Activated CD4-positive, alpha-beta memory T cell treated with anti-CD3 and anti-CD28 coated beads for 36 hours (primary cell): ENCODE measurements at places on chromosomes 5 and 9.

GRCh38 chr5:80959138-80959537 lies 1.0 kb upstream of the RASGRF2 start:
- no peak for DNase-seq

DNA sequence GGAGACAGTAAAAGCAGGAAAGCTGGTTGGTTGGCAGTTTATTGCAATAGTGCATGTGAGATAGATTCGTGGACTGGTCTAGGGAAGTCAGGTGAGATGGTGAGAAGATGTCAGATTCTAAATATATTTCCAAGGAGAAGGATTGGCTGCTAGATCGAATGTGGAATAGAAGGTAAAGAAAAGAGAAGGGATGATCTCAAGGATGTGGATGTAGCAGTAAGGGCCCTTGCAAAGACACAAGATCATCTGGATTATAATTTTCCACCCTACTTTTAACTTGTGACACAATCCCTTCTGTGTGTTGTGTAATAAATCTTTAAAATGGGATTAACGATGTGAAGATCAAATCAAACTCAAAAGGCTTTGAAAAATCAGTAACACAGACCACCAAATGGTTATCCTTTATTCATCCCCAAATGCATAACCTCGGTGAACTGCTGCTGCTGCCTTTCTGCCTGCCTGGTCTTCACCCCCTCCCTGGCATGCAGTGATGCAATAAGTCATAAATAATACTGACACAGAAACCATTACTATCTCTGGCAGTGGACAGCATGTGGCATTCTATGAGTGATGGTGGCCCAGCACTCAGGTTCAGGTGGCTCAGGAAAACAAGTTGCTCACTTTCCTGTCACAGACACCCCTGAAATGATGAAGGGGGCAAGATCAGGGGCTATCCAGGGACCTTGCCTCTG lies 178.4 kb downstream of the FAM114A2 start:
- DNase-seq = no peak

- no peak for DNase-seq
Observed at GRCh38 chr5:138664276-138664943, 88.8 kb upstream of the CTNNA1 start.

DNA sequence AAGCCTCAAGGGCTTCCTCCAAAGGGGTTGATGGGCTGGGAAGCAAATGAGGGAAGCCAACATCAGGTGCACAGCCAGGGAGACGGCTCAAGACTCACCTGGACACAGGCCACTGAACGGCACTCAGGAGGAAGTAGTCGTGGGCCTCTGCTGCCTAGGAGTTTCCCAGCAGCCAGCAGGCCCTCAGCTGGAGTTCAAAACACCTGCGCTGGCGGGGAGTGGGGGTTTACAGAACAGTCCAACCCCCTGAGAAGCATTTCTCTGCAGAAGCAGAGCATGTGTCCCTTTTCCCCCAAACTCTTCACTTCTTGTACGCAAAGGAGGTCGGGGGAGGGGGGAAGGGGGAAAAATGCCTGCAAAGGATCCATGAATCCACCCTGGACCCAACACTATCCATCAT lies 2.3 kb downstream of the WHRN start:
- no peak for DNase-seq

GRCh38 chr9:105344283-105344682 lies 99.8 kb downstream of the SLC44A1 start:
- DNase-seq = no peak

- no peak for DNase-seq
Observed at GRCh38 chr5:130278136-130278535, 373.9 kb downstream of the CHSY3 start.

DNA sequence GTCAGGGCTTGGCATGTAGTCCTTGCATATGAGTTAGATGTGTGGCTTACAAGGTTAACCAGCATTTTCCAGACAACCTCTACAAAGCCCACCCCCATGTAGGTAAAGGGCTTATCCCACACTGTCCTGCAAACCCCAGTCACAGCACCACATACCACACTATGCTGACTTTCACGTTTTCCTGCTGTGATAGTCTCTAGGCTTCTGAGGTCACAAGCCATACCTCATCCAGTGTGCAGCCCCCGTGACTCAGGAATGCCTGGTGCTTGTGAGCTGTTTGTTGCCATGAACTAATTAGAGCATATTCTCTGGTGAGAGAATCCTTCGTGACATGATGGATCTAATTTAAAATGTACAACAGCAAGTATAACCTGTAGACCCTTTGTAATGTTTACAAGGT lies 50.8 kb downstream of the ERAP1 start:
- no peak for DNase-seq
